ENCODE measurements at places on chromosomes 3 and 15. TPM values are rescaled to one million over a fixed set of nuclear protein-coding genes. Genes with fewer than 3 reads are reported as not detected.

The DNAH1 gene
- total RNA-seq, result 24.3 TPM

The ARPP21 gene
- not detected for total RNA-seq

The ATG3 gene
- 44.7 TPM for total RNA-seq

The KLHL40 gene
- not detected for total RNA-seq

The KBTBD13 gene
- not detected for total RNA-seq

The LINGO1 gene
- total RNA-seq, result not detected

The ZKSCAN7 gene
- total RNA-seq, result 4.9 TPM

The SATB1 gene
- 401 TPM for total RNA-seq

The EFCC1 gene
- total RNA-seq, result 0.21 TPM

The NR2E3 gene
- not detected for total RNA-seq

The GABRR3 gene
- not detected for total RNA-seq

The AGBL1 gene
- not detected for total RNA-seq

The CIAO2A gene
- 55.7 TPM for total RNA-seq

The PEX5L gene
- 1.1 TPM for total RNA-seq
